ENCODE measurements at places on chromosomes 5 and 9. TPM values are rescaled to one million over a fixed set of nuclear protein-coding genes. Genes with fewer than 3 reads are reported as not detected.

- DNase-seq: no peak
Measured at GRCh38 chr5:44358421-44358820, 30.8 kb downstream of the FGF10 start.

DNA sequence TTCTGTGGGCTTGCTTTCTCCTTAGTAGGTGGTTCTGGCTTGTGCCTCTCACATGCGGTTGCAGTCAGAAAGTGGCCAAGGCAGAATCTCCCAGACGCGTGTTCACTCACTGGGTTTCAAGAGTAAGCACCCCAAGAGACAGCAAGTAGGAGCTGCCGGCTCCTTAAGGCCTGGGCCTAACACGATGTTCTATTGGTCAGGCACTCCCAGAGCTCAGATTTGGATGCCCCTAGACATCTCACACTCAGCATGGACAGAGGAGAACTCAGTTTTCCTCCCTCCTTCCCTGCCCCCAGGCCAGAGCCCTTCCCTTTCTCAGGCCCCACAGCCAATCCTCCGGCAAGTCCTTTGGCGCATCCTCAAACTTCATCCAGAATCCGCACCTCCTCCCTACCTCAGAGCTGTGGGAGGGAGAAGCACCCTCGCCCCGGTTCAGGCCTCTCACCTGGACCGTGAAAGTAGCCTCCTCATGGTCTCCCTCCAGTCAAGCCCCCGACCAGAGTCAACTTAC, 6.5 kb upstream of the CARD19 start:
- DNase-seq: peak; percentile 15

DNA sequence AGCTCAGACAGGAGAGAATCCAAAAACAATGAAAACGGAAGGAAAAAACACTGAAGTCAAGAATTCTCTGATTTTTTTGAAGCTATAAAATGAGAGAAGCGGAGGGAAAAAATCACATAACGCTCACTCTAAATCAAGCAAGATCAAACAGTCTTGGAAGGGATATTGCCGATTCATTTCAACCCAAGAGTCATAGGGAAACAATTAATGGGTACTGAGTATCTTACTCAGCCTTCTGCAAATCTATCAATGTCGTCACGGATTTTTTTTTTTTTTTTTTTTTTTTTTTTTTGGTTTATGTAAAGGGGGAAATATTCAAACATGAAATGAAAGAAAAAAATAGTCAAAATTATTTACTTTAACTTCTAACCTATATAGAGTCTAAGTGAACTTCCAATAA, 9.5 kb downstream of the MEF2C start:
- DNase-seq: no peak

DNA sequence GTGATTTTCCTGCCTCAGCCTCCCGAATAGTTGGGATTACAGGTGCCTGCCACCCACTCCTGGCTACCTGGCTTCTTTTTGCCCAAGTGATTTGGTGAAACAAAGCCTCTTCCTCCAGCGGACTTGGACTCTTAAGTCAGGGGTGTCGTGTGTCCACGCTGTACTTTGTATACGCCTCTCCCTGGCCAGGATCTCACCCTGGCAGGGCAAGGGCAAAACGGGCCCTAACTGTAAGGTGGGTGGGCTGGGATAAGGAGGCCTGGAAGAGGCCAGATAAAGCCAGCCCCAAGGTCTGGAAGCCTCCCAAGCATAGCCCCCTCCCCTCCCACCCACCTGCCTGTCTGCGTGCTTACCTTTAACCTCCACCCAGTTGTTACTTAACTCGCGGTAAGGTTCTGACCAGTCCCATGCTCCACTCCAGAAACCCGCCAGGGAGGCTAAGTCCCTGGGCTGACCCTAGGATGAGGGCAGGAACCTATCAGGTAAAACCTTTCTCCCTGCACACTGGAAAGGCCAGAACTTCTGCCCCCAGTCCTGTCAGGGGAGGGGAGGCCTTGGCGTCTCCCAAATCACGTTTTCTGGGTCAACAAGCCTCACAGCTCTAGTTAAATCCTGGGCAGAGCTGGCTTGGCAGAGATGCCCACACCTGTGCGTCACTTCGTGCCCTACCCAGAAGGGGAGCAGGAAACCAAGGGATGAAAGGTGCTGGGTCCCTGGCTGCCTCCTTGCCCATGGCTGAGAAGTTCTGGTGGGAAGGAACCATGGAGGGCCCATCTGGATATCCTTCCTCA, 8.4 kb downstream of the CDK9 start:
- no peak for DNase-seq

GRCh38 chr5:166617507-166617906, 1673.9 kb upstream of the WWC1 start:
- DNase-seq: no peak

GRCh38 chr9:114936581-114936980, 6.2 kb upstream of the TNFSF8 start:
- no peak for DNase-seq

- no peak for DNase-seq
Measured at GRCh38 chr9:109950710-109951443, 170.9 kb downstream of the PALM2AKAP2 start.

The ORM1 gene
- 10.3 TPM for total RNA-seq
